GM23248 (cell line): ENCODE measurements at places on chromosomes 3 and 15. TPM values are rescaled to one million over a fixed set of nuclear protein-coding genes. Genes with fewer than 3 reads are reported as not detected.
A peak's percentile ranks its signal among the peaks of the same experiment; 100 is the strongest.

CNTN3 gene
- polyA plus RNA-seq, result 4.3 and 5.6 TPM in 2 replicates

MESP2 gene
- not detected in 2 replicates for polyA plus RNA-seq

CERS3 gene
- not detected in 2 replicates for polyA plus RNA-seq

LRRC31 gene
- not detected in 2 replicates for polyA plus RNA-seq

DNA sequence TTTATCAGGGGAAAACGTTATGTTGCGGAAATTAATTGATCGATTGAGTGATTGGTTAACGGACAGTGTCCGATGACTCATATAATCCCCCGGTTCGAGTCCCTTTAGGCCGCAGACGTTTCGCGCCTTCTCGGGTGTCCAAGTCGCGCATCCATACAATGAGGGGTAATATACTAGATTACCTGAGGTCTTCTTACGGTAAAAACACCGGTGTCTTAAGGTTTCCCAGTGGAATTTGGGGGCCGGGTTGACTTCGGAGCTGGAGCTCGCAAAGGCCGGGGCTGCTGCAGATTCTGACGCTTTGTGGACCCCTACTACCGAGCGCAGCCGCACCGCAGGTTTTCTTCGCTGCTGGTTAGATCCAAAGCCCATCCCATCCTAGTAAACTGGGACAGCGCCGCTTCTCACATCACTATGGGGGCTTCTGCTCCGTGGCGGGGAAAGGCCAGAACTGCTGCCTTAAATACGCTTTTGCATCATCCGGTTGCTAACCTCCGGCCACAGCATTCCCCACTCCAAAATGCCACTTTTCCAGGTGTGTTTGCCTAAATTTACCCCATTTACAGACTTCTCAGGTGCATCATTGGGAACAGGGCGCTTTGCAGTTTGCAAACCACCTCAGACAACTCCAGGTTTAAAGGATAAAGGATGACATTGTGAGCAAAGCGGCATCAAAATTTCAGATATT is 858 bp upstream of the SACM1L start:
- H3K4me3 ChIP-seq, result peak overlapping the region; percentile 79
- no peaks in the 10 kb centered on the region for H3K36me3 ChIP-seq
- peaks cover 13% of the 10 kb centered on the region for H3K4me1 ChIP-seq

DNA sequence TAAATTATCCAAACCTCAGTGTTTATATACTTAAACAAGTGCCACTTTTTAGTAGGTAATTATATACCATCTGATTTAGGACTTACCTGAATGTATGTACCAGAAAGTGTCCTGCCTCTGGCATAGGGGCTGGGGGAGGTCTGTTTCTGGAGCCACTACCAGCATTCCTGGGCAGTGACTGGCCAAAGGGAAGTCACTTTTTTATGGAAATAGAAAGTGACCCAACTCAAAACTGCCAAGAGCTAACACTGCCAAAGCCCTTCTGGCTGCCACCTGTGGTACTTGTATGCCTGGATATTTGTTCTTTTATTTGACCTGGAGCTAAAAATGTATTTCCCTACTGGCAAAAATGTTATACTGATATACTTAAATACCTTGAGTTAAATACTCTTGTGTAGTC is 42.7 kb downstream of the ESYT3 start:
- H3K36me3 ChIP-seq, result no peaks in the 10 kb centered on the region
- H3K4me3 ChIP-seq, result no peak overlapping the region
- H3K27me3 ChIP-seq, result no peaks in the 10 kb centered on the region

GRCh38 chr3:175386630-175387029 is 527.5 kb downstream of the NAALADL2 start:
- H3K27me3 ChIP-seq, result no peaks in the 10 kb centered on the region
- no peaks in the 10 kb centered on the region for H3K36me3 ChIP-seq
- peak; percentile 96 for DNase-seq
- H3K4me3 ChIP-seq, result no peak overlapping the region

DNA sequence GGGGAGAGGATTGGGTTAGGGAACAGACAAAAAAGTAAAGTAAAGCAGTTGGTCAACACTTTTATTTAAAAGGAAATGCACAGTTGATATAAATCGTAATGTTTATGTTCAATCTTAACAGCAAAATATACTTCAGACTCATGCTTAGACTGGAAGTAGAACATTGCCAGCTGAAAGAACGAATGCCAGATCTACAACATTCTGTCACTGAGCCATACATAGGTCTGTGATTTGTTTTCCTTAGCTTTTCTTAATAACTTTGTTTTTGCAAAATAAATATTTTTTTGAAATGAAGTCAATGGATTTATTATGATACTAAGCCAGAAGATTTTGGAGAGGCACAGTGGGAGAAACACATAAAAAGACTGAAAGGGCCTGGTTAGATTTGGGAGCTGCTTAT is 62.0 kb downstream of the LEKR1 start:
- DNase-seq, result no peak
- H3K27me3 ChIP-seq, result no peaks in the 10 kb centered on the region
- H3K4me1 ChIP-seq, result peaks cover 13% of the 10 kb centered on the region
- H3K36me3 ChIP-seq, result no peaks in the 10 kb centered on the region
- no peak overlapping the region for H3K4me3 ChIP-seq
- no peak overlapping the region for H3K27ac ChIP-seq

DNA sequence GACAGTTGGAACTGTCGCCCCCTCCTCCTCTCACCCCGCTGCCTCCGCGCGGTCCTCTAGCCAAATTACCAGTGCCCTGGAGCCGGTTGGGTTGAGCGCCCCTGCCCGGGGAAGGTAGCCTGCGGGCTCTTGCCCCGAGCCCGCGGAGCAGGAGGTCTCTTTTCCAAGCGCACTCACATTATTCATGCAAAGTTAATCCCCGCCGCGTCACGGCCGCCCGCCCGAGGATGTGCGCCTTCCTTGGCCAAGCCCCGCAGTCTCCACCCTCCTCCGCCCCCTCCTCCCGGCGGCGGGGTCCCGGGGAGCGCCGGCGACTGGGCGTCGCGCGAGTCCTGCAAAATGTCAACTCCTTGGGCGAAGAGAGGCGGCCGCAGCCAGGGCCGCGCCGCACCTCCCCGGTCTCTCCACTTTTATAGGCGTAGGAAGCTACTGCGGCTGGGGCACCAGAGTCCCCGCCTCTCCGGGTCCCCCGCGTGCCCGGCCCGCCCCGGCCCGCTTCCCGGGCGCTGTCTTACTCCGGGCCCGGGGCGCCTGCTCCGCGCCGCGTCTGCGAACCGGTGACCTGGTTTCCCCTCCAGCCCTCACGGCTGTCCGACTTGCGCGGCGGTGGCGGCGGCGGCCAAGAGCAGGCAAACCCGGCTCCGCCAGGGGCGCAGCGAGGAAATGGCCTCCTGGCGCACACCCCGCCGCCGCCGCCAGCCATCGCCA is at the start of gene THRB:
THRB (minus strand) TSS at position 233 of the 708 bp plus-strand sequence.
- peak; percentile 83 for DNase-seq
- no peaks in the 10 kb centered on the region for H3K36me3 ChIP-seq
- peak within 1 kb of the TSS; percentile 37 for H3K27ac ChIP-seq
- H3K4me1 ChIP-seq, result peaks cover 24% of the 10 kb centered on the region
- no peaks in the 10 kb centered on the region for H3K27me3 ChIP-seq

- no peak overlapping the region for H3K4me3 ChIP-seq
- no peaks in the 10 kb centered on the region for H3K27me3 ChIP-seq
- H3K4me1 ChIP-seq, result peaks cover 18% of the 10 kb centered on the region
- no peak overlapping the region for H3K27ac ChIP-seq
- no peak for DNase-seq
These were observed 26.7 kb downstream of the PLD1 start for GRCh38 chr3:171783626-171784025.

GRCh38 chr3:12755754-12756153 is 3.3 kb downstream of the TMEM40 start:
- H3K4me3 ChIP-seq, result no peak overlapping the region
- H3K36me3 ChIP-seq, result no peaks in the 10 kb centered on the region
- no peaks in the 10 kb centered on the region for H3K27me3 ChIP-seq
- no peak for DNase-seq
- H3K4me1 ChIP-seq, result peaks cover 25% of the 10 kb centered on the region
- H3K27ac ChIP-seq, result no peak overlapping the region

- 0 out of 2 replicates have a peak, but pooled peaks cover 3% of the 10 kb centered on the region for H3K4me1 ChIP-seq
- H3K36me3 ChIP-seq, result no peaks in the 10 kb centered on the region
- DNase-seq, result no peak
- peaks cover 6% of the 10 kb centered on the region; the same call in 1 of the 2 replicates for H3K27me3 ChIP-seq
- no peak overlapping the region for H3K27ac ChIP-seq
These were observed 299.9 kb downstream of the UACA start for GRCh38 chr15:70463453-70463834.

GRCh38 chr3:28042095-28042635 is 199.3 kb upstream of the CMC1 start:
- no peaks in the 10 kb centered on the region for H3K36me3 ChIP-seq
- no peak overlapping the region for H3K4me3 ChIP-seq
- DNase-seq, result no peak
- no peaks in the 10 kb centered on the region for H3K4me1 ChIP-seq
- no peaks in the 10 kb centered on the region for H3K27me3 ChIP-seq

- peak overlapping the region; percentile 22; the same call in 1 of the 2 replicates for H3K27ac ChIP-seq
- H3K36me3 ChIP-seq, result no peaks in the 10 kb centered on the region
- peak; percentile 40 for DNase-seq
- no peaks in the 10 kb centered on the region; the same call in 1 of the 2 replicates for H3K27me3 ChIP-seq
- no peaks in the 10 kb centered on the region for H3K4me1 ChIP-seq
These were observed 39.3 kb downstream of the CCR1 start for GRCh38 chr3:46168583-46169345.

GRCh38 chr3:167120828-167121227 is 259.3 kb downstream of the ZBBX start:
- no peak overlapping the region for H3K27ac ChIP-seq
- DNase-seq, result no peak
- H3K4me3 ChIP-seq, result no peak overlapping the region
- H3K36me3 ChIP-seq, result no peaks in the 10 kb centered on the region
- no peaks in the 10 kb centered on the region for H3K27me3 ChIP-seq

DNA sequence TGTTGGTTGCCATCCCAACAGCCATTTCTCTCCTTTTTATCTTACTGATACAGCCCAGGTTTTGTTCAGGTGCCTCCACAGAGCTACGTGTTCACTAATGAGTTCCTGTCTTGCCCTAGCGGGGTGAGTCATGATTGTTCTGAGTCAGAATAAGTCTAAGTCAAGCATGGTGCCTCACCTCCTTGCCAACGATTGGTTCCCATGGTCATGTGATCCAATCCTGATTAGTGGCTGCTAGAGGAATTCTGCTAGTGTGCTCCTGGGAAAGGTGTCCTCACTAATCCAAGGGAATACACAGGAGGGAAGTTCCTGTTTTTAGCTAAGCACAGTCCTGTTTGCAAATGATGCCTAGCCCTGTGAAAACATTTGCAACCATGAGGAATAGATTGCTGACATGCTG is 99.8 kb downstream of the NSUN3 start:
- H3K4me1 ChIP-seq, result no peaks in the 10 kb centered on the region
- peaks cover 6% of the 10 kb centered on the region for H3K27me3 ChIP-seq
- no peak overlapping the region for H3K4me3 ChIP-seq
- no peaks in the 10 kb centered on the region for H3K36me3 ChIP-seq
- peak; percentile 50 for DNase-seq
- no peak overlapping the region for H3K27ac ChIP-seq

DNA sequence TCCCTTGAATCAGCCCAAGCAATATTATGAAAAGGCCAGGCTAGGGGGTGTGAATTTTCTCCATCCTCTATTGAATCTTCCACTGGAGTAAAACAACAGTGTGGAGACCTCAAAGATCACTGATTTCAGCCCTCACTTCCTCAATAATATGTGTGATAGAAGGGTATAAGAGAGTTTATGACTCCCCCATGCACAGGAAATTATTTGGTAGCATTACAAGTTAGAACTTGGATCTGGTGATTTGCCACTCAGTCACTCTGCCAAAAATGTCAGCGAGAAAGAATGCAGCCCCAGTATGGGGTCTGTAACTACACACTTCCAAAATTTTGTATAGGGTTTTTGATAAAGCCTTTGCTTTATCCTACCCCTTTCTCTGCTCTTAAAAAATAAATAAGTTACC is 81.0 kb upstream of the KCNMB2 start:
- peaks cover 5% of the 10 kb centered on the region; the same call in 1 of the 2 replicates for H3K27me3 ChIP-seq
- no peak overlapping the region for H3K27ac ChIP-seq
- no peak for DNase-seq
- H3K4me3 ChIP-seq, result no peak overlapping the region
- H3K36me3 ChIP-seq, result no peaks in the 10 kb centered on the region
- H3K4me1 ChIP-seq, result no peaks in the 10 kb centered on the region

GRCh38 chr3:140216249-140216648 is 281.3 kb downstream of the CLSTN2 start:
- peak; percentile 40 for DNase-seq
- H3K27me3 ChIP-seq, result no peaks in the 10 kb centered on the region
- no peak overlapping the region for H3K27ac ChIP-seq
- H3K4me3 ChIP-seq, result no peak overlapping the region

DNA sequence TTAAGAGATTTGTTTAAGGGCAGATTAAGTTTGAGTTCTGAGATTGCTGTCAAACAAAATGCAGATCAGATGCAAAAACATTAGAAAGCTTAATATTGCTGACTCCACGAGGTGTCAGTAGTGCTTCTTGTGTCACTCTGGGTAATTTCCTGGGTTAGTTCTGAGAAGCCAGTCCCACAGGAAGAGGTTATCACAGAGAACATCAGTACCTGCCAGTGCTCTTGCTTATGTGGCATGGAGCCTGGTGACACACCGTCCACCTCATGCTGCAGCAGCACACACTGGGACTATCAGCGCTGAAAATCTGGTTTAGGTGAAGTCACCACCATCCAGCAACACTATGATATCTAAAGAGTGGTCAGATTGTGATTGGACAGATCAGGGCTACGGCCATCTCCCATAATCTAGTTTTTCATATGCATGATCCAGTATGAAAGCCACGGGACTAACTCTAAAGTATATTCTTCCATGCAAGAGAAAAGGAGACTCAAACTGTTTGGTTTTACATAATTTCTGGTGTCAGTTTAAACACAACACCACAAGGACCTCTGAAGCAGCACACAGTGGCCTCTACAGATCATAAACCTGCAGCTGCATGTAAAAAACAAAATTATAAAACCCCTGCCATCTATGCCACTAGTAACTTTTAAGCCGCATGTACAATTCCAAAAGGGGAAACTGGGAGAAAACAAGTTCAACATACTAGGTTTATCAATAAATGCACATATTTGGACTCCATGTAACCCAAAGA is 36.1 kb upstream of the MYO5C start:
- H3K4me3 ChIP-seq, result no peak overlapping the region
- H3K4me1 ChIP-seq, result peaks cover 19% of the 10 kb centered on the region
- no peaks in the 10 kb centered on the region for H3K27me3 ChIP-seq
- peak; percentile 65 for DNase-seq

DNA sequence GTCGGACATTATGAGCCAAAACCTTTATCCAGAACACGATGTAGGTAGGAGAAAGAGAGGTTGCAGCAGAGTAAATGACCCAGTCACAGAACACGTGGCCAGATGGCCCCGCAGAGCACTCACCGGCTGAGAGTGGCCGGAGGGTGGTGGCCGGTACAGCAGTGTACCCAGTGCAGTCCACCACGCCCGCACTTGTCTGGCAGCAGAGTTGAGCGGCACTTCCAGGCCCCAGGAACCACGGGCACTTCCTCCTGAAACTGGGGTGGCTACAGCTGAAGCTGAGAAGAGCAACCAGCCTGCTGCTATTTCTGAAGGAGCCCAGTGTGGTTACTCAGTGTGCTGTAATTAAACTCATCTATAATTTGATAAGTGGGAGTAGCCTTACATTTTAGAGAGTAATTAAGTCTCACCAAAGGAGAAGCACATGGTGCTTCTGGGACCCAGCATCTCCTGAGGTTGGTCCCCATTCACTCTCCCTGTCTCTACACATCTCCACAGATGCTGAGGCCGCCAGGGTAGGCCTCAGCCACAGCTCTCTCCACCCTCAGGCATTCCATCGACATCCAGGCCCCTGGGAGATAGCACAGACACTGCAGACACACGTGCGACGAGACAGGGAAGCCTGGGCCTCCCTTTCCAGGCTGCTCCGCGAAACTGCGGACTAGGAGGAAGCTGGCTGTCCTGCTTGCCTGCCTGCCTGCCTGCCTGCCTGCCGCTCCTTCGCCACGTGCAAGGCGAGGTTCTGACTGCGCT is 49.8 kb downstream of the BDH1 start:
- no peak for DNase-seq
- peaks cover 4% of the 10 kb centered on the region for H3K4me1 ChIP-seq
- no peak overlapping the region for H3K4me3 ChIP-seq
- H3K27me3 ChIP-seq, result no peaks in the 10 kb centered on the region
